ENCODE measurements at places on chromosomes 7 and 10.

DNA sequence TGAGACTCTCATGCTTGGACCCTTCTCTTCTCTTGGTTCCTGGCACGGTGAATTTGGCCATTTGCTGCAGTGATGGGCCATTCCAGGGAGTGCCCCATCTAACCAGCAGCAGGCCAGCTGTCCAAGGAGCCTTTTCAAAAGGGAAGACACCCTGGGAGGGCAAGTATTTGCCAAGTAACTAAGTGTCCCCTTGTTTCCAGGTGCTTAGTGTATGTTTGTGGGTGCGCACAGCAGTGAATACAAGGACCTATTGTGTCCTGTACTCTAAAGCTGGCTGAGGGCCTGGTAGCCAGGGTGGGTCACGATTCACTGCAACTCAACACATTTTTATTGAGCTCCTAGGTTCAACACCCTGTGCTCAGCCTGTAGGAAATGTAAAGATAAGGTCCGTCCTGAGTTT, 348.8 kb downstream of the RNLS start:
- no peak for DNase-seq

DNA sequence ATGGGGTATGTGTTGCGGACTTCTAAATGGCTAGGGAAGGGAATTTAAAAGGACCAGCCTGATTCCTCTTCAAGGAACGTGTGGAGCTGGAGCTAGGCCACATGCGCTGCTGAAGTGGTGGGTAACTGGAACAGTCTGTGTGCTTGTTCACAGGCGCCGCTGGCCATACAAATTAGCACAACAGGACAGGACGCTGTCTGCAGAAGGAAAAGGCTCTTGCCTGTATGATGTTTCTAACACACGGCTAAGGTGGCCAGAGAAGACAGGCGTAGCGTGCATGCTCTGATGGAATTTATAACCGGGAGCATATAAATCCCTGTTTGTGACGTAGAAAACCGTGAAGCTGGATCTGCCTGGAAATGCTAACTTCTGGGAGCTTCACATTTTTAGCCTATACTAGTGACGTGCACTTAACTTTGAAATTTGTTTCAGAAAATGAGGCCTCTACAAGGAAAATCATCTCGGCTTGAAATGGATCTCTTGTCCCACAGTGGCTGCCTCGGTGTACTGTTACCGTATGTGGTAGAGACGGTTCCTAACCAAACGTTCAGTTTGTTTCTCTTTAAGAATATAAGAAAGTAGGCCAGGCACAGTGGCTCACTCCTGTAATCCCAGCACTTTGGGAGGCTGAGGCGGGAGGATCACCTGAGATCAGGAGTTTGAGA, 569.4 kb downstream of the PTPRN2 start:
- DNase-seq, result no peak

DNA sequence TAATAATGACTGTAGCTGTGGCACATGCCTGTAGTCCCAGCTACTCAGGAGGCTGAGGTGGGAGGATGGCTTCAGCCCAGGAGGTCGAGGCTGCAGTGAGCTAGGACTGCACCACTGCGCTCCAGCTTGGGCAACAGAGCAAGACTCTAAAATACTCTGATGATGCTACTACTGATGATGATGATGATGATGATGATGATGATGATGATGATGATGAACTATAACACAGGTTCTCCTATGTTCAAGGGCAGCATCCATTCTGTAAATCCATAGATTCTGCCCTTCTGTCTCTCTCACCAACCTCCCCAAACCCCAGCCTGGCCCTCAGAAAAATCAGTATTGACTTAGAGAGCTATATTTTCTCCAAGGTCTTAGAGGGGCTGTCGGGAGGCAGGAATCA, 22.8 kb upstream of the EN2 start:
- DNase-seq, result no peak

DNA sequence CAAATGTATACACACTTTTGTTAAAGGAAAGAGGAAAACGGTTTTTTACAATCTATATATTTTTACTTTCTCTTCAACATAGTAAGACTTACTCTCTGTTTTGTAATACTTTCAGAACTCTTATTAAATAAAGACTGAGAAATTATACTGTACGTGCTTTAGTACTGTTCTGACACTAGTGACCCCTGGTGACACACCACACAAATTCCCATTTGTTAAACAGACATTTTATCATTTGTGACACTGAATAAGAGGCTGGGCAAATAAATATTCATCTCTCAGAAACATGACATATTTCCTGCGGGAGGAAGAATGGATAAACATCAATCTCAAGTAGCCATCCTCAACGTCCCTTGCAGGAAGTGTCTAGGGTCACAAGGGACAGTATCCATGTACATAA, 68.9 kb upstream of the ZNF33B start:
- no peak for DNase-seq

- no peak for DNase-seq
These were observed 365.6 kb upstream of the MGMT start for GRCh38 chr10:129101232-129101980.

- DNase-seq, result no peak
These were observed 2.8 kb downstream of the CALHM3 start for GRCh38 chr10:103476046-103476768.

DNA sequence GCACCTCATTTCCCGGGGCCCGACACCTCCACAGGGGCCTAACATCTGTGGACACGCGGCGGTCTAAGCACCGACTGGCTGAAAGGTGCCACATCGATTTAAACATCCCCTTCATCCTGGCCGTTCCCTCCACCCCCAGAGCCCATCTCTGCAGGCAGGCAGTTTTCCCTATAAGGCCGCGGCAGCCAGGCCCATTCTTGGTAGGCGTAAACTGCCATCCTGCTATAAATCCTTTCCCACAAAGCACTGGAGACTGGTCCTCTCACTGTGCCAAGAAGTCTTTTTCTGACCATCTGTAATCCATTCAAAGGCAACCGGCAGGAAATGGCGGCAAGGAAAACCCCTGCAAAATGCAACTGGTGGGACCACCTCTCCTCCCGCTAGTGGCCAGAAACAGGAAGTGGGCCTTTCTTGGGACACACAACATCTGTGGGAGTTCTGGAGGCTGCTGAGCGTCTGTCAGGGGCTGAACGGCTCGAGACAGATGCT, 22.4 kb downstream of the ATXN7L1 start:
- DNase-seq, result peak; percentile 70

- no peak for DNase-seq
These were observed 34.8 kb upstream of the PURB start for GRCh38 chr7:44920119-44920518.

- no peak for DNase-seq
These were observed 58.8 kb downstream of the CDK14 start for GRCh38 chr7:90654718-90655427.

- DNase-seq, result no peak
These were observed 664 bp upstream of the UBE3C start for GRCh38 chr7:157138101-157138423.

GRCh38 chr7:119711104-119711503, 561.9 kb upstream of the KCND2 start:
- no peak for DNase-seq

GRCh38 chr7:123846217-123846891, 1.4 kb downstream of the HYAL4 start:
- no peak for DNase-seq

DNA sequence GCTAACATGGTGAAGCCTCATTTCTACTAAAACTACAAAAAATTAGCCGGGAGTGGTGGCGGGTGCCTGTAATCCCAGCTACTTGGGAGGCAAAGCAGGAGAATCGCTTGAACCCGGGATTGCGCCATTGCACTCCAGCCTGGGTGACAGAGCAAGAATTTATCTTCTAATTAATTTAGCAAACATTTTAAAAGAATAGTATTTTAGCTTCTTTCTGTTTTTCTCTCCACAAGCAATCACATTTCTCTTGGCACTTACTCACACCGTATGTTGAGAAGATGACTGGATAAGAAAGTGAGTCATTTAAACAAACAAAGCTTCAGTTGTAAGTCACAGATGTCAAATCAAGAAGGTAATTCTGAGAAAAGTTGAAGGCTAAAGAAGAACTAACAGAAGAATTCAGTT, 264.0 kb downstream of the ARL4A start:
- DNase-seq, result peak; percentile 42

DNA sequence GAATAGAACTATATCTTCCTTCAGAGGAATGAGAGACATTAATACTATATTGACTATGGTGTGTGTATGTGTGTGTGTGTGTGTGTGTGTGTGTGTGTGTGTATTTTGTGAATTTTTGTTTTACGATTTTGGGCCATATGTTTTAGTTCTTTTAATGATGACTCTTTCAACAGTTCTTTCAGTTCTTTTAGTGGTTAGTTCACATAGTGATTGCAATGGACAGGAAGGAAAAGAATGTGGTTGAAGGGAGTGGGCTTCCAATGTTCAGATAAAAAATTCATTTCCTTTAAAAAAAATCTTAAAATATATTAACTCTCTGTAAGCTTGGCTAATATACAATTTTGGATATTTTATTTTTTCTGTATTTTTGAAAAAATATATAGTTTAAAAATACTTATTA, 315.7 kb upstream of the DGKB start:
- DNase-seq, result no peak

DNA sequence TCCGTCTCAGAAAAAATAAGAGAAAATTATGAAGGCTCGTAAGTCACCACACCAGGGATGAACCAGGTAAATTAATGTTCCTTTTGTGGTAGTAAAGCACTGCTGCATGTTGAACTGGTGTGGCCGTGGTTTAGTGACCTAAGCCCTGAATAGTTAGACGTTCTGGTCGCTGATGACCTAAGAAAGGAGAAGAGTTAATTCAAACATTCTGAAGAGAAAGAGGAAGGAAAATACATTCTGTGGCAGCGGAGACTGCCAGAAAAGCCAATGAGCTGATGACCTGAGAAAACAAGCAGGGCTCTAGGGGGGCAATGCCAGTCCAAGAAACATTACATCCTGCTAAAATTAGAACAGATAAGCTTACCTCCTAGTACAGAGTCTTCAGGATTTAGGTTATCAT, 17.5 kb downstream of the DNAJC9 start:
- DNase-seq, result no peak

GRCh38 chr10:62354916-62355315, 19.3 kb upstream of the ZNF365 start:
- DNase-seq, result peak; percentile 41

Measured in fibroblast of skin of right quadriceps (primary cell).